ENCODE measurements at places on chromosomes 3 and 15.

GRCh38 chr15:52529341-52529924, 753 bp upstream of the MYO5A start:
- no peak for DNase-seq

DNA sequence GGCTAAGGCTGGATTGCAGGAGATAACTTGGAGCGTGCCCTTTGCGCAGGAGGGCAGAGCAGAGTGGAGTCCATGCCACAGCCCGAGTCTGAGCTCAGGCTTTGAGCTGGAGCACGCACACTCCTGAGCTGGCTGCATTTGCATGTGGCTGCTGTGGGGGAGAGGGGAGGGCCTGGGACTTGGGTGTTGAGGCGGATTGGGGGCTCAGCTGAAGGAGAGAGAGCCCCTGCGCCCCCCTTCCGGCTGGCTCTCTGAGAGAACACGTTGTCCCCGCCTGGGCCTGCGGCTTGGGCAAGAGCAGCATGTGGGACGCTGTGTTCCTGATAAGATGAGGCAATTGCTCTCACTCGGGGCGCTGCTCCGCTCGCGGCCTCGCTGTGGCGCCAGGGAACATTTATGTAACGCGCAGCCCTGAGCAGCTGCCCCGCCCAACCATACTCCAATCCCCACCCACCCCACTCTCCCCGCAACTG, 39.1 kb downstream of the KLF13 start:
- no peak for DNase-seq

- peak; percentile 54 for DNase-seq
Observed at GRCh38 chr3:149970716-149971402, at the start of gene PFN2. PFN2 (minus strand) TSS chr3:149970895; CDS start chr3:149970856, 39 bp downstream.

GRCh38 chr3:4533489-4534443, 40.6 kb downstream of the ITPR1 start:
- no peak for DNase-seq

- DNase-seq: no peak
Observed at GRCh38 chr3:151976211-151977050, 103.0 kb downstream of the SUCNR1 start.

DNA sequence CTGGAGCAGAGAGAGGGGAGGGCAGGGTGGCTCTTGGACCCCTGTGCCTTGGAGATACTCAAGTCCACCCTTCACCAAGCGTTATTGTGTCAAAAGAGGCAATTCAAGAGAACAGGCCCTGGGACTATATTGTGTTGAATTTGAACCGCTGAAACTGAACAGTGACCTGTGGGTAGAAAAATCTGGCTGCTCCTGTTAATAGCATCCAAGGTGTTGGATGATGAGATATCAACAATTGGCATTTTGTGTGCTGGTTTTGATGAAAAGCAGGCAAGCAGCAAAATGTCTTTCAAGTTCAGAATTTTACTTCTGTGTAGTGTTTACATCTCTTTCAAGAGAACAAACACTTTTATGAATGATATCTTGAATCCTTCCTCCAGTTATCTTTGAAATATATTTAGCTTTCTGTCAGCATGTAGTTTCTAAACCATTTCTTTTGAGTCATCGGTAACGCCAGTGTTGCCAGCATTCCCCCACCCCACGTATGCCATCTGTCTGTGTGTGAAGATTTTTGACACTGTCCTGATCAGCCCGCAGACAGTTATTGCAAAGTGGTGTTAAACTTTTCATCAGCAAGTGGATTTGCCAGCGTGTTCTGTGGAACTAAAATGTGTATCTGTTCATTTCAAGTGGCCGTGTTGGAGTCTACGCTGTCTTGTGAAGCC, 34.8 kb downstream of the PDHB start:
- no peak for DNase-seq

- no peak for DNase-seq
Observed at GRCh38 chr3:177594096-177594495, 396.8 kb upstream of the TBL1XR1 start.

All from HuH-7.5 (cell line).